Umbilical cord (tissue), 2 donors: ENCODE measurements at places on chromosomes 1 and 21. TPM values are rescaled to one million over a fixed set of nuclear protein-coding genes. Genes with fewer than 3 reads are reported as not detected.
A peak's percentile ranks its signal among the peaks of the same experiment; 100 is the strongest.

Gene VCAM1
- 37.6 TPM for total RNA-seq

DNA sequence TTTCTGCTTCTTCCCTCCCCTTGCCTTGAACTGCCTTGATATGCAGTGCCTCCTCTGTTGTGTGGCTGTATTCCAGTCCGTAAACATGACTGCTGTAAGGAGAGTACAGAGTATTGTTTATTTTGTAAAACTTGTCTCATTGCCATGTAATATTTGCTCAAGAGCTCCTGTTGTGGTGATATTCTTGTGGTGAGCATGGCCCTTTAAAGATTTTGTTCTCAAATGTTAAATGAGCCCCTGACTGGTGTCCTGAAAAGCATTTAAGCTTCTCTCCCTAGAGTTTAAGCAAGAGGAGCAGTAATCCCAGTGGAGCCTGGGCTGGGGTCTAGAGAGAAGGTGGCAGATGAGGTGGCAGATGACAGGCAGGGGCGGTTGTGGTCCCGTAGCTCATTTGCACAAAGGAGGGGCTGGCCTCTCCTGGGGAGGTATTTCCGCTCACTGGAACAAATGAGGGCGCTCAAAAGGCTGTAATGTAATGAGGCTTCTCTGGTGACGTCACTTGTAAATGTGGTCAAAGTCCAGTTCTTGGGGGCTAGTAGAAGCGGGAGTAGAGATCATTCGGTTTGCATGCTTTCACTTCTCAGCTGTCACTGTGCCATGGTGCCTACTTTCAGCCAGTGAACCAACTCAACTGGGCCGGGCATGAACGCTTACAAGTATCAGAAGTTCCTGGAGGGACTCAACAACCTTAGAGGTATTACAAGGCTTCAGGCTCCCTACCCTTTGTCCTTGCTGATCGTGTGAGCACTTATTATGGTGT is 46.0 kb upstream of the MACF1 start:
- no peak for DNase-seq

- DNase-seq: no peak
Observed at GRCh38 chr21:33022828-33023573, 2.7 kb upstream of the OLIG2 start.

Gene NBPF19
- 29.1 TPM for total RNA-seq

DNA sequence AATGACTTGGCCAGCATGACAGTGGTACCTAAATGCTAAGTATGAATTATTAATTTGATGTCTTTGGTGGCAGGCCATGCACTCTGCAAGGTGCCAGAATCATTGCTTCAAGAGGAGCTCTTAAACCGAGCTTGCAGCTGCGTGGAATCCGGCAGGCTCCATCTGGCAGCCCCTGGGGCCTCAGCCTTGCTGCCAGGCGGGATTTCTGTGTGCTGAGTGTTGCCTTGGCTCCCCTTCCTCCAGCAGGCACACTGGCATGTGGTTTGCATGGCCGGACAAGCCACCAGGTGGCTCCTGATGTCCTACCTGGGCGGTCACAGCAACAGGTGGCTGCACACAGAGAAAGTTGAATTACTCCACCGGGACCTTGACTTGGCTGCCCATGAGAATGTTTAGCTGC is 155.4 kb downstream of the URB2 start:
- DNase-seq: peak; percentile 52

- no peak for DNase-seq
Observed at GRCh38 chr1:110384581-110385321, 6.1 kb downstream of the SLC16A4 start.

Gene SPRR2E
- not detected for total RNA-seq

GRCh38 chr1:173195596-173196088 is 11.5 kb downstream of the TNFSF4 start:
- DNase-seq: no peak

- no peak for DNase-seq
Observed at GRCh38 chr1:92424381-92424780, 62.3 kb downstream of the GFI1 start.

Gene SETSIP
- not detected for total RNA-seq

- no peak for DNase-seq
Observed at GRCh38 chr1:212624976-212625501, 16.5 kb downstream of the ATF3 start.

DNA sequence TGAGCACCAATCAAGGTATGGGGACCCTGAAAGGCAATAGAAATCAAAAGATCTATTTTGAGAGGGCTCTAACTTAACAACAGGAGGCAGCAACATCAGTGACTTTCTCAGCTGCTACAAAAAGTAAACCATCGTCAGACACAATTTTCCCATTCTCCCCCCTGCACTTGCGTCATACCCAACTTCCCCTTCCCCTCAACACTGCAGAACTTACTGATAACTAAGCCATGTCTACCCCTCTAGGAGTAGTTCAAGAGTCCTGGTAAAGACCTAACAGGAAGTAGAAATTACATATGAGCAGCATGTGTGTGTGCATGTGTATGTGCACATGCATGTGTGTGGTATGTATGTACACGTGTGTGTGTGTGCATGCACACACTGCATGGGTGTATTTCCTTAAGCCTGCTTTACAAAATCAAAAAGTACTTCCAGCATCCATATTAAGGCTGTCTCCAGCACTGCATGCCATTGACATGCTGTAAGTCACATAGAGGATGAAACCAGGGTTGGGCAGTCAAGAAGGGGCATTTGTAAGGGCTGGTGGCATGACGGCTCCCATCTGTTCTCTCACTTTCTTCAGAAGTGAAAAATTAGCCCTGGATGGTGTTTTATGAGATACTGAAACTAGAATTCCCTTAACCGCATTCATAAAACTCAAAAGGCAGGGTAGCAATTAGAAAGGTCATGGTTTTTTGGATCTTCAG is 460.1 kb upstream of the RUNX1 start:
- DNase-seq: no peak

GRCh38 chr1:241495741-241496140 is 23.8 kb downstream of the FH start:
- no peak for DNase-seq

DNA sequence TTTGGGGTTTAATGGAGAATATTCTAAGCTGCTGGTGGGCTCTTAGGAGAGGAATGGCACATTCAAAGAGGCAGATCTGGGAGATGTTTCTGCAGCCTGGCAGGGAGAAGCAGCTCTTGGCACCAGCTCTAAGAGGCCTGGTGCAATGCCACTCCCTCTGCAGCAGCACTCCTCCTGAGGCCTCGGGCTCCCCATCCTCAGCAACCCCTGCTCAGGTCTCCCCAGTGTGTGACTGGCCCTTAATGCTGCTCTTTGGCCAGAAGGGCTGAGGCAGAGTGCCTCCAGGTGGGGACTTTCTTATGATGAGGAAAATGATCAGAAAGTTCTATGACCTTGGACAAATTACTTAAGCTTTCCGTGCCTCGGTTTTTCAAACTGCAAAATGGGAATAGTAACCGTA is 55.5 kb downstream of the MAB21L3 start:
- no peak for DNase-seq

DNA sequence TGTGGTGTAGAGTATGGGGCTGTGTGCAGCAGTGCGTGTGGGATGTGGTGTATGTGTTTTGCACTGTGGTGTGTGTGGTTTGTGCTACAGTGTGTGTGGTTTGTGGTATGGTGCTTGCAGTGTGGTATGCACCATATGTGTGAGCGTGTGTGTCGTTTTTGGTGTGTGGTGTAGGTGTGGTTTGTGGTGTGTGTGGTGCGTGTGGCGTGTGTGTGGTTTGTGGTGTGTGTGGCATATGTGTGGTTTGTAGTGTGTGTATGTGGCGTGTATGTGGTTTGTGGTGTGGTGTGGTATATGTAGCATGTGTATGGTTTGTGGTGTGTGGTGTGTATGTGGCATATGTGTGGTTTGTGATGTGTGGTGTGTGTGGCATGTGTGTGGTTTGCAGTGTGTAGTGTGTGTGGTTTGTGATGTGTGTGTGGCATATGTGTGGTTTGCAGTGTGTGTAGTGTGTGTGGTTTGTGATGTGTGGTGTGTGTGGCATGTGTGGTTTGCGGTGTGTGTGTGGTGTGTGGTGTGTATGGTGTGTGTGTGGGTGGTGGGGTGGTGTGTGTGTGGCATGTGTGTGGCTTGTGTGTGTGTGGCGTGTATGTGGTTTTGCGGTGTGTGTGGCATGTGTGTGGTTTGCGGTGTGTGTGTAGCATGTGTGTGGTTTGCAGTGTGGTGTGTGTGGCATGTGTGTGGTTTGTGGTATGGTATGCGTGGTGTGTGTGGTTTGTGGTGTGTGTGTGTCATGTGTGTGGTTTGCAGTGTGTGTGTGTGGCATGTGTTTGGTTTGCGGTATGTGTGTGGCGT is 53.5 kb upstream of the TRAPPC10 start:
- no peak for DNase-seq

GRCh38 chr1:86151427-86151826 is 5.1 kb downstream of the COL24A1 start:
- peak; percentile 68 for DNase-seq

DNA sequence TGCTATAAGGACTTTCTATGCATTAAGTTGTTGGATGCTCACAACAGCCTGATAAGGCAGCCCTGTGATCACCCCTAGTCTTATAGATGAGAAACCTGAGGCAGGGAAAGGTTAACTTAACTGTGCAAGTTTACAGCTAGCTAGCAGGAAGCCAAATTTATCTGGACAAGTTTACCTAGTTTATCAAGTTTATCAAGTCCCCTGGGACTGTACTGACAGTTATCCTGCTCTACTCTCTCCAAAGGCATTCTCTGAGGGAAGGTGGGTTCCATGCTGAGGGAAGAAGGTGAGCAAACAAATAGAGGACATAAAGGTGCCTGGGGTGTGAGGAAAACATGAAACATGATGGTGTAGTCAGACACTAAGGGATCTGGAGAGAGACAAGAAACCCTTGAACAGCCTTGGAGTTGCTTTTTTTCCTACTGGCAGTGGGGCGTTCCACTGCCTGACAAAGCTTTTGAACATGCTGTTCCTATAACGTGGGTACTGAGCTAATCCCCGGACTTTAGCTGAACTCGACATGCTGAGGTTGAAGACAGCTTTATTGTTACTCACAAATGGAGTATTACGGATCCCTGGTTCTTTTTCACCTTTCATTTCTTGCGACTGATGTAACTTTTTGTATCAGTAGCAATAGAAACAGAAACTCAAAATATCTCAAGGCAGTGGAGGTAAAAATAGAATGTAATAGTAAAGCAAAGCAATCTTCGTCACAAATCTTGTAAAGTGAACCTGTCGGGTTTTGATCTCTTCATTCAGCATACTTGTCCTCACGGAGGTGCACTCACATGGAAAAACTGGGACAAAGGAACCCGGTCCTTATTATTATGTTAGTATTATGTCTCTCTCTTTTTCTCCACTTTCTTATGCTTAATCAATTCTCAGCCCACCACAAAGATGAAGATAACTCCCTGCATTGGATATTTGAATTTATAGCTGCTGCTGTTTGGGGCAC is 42.4 kb upstream of the ESRRG start:
- DNase-seq: peak; percentile 74

- no peak for DNase-seq
Observed at GRCh38 chr1:196308176-196308575, 300.1 kb downstream of the KCNT2 start.

- DNase-seq: no peak
Observed at GRCh38 chr21:44984792-44985440, 45.1 kb downstream of the SLX9 start.

GRCh38 chr1:83764209-83764608 is 234.7 kb downstream of the TTLL7 start:
- no peak for DNase-seq

- DNase-seq: no peak
Observed at GRCh38 chr1:92995441-92996430, 34.5 kb upstream of the DIPK1A start.

- DNase-seq: no peak
Observed at GRCh38 chr1:4002061-4002521, 102.0 kb upstream of the C1orf174 start.

Gene KANK4
- 16.1 TPM for total RNA-seq

- DNase-seq: no peak
Observed at GRCh38 chr1:35936838-35937237, 5.9 kb downstream of the AGO3 start.

GRCh38 chr21:45970674-45971615 is 10.6 kb upstream of the COL6A1 start:
- peak; percentile 75 for DNase-seq

DNA sequence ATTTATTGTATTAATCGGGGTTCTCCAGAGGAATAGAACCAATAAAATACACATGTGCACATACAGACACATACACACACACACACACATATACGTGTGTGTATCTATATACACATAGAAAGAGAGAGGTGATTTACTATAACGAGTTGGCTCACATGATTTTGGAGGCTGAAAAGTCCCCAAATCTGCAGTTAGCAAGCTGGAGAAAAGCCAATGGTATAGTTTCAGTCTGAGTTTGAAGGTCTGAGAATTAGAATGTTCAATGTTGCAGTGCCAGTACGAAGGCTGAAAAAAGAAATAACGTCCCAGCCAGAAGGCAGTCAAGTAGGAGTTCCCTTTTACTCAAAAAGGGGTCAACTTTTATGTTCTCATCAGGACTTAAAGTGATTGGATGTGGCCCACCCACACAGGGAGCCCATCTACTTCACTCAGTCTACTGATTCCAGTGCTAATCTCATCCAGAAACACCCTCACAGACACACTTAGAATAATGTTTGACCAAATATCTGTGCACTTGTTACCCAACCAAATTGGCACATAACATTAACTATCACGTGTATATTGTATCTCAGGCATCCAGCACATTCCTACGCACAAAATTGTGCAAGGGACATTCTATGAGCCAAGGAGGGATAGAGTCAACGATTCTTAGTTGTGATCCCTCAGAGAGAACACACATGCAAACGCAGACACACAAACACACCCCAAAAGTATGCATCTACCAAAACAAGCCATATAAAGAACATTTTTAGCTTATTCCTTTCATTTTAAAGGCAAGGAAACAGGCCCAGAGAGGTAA is 195.5 kb upstream of the DUSP10 start:
- no peak for DNase-seq

DNA sequence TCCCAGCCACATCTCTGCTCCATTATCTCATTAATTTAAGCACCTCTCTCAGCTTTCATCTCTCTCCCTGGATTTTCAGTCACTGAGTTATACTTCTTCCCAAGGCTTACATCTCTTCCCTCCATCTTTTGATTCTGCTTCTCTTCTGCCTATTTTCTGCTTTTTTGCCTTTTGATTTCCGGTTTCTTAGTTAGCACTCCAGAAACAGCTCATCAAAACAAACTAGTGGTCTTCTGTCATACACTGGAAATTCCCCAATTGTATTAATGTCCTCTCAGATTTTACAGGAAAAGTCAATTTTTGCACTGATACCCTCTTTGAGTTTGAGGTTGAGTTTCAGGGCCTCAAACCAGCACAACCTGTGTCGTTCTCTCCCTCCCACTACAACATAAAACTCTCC is 1.5 kb downstream of the LCE3E start:
- DNase-seq: no peak

DNA sequence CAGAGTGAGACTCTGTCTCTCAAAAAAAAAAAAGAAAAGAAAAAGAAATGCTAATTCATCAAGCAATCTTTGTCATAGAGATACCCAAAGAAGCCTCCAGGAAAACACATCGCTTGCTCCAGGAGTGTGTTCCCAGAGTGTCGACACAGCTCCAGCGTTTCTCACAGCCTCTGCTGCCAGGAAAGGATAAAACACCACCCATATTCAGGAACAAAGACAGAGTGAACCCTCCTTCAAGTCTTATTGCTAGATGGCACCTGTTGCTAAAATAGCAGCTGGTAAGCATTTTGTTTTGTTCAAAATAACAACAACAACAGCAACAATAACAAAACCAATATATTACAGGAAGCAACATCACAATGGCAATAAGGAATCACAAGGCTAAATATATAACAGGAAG is 3.1 kb downstream of the ILDR2 start:
- DNase-seq: no peak

Gene LEFTY1
- 2.4 TPM for total RNA-seq

GRCh38 chr1:214762902-214763301 is 159.9 kb downstream of the CENPF start:
- DNase-seq: no peak

Gene RIMKLA
- total RNA-seq: 4.8 TPM
